Cortex of kidney (tissue), 1 donor: ENCODE measurements at places on chromosomes 3 and 15.

- no peak for DNase-seq
Observed at GRCh38 chr3:135148398-135149020, 353.4 kb downstream of the EPHB1 start.

- DNase-seq, result no peak
Observed at GRCh38 chr3:189978753-189979152, 141.9 kb downstream of the P3H2 start.

GRCh38 chr15:70432924-70433495 is 330.3 kb downstream of the UACA start:
- no peak for DNase-seq

DNA sequence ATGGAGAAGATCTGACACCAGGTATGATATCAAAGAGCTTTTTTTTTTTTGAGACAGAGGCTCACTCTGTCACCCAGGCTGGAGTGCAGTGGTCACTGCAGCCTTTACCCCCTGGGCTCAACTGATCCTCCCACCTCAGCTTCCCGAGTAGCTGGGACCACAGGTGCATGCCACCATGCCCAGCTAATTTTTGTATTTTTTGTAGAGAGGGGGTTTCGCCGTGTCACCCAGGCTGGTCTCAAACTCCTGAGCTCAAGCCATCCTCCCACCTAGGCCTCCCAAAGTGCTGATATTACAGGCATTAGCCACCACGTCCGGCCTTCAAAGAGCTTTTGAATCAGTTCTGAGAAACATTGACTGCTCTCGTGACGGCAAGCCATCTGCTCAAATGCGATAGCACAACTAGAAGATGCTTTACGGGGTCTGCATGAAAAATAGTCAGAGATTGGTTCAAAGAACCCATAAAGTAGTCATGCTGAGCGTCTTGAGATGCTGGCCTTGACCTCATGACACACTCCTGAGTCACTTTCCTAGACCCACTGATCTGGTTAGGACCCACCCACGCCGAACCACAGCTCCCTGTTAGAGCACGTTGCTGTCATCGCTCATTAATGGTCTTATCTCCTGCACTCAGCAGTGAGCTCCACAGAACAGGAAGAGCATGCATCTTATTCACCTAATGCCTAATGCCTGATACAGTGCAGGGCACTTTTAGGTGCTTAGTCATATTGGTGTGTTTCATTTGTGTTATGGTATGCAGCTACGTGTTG is 57.0 kb upstream of the NR2F2 start:
- no peak for DNase-seq

GRCh38 chr15:31298707-31299172 is 27.9 kb upstream of the KLF13 start:
- no peak for DNase-seq
